Stimulated activated CD4-positive, alpha-beta T cell treated with anti-CD3 and anti-CD28 coated beads, Interleukin-4, amount 100 ng/mL, for 48 hours (primary cell): ENCODE measurements at places on chromosomes 13 and 19.

GRCh38 chr13:33728271-33729037, 89.5 kb upstream of the RFC3 start:
- no peak for DNase-seq

DNA sequence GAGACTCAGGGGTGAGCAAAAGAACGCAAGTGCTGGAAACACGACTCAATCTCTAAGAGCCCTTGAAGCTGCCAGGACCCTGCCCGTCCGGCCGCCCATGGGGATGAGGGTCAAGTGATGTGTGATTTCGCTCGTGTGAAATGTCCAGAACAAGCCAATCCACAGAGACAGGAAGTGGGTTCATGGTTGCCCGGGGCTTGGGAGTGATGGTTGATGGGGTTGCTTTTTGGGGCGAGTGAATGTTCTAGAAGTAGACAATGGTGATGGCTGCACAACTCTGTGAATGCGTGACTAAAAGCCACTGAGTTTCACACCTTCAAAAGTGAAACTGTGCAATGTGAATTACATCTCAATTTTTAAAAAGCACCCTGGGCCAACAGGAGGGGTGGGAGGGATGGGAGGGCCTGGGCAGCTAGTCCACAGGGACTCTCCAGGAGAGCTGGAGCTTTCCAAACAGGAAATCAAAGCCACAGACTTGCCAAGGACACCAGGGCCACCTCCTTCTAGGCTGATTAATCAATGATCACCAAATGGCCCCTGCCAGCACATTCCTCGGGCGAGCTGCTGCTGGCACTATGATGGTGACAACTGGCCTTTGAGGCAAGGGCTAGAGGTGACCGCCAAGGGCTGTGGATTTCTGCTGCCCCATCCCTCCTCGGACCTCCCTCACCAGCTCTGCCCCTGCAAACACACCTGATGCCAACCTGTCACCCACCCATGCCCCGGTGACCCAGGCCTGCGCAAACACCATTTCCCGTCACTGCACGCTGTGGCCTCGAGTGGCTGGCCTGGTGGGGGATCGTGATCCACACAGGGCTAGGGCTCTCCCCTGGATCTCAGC, 14.0 kb downstream of the DPP9 start:
- DNase-seq, result no peak

- DNase-seq, result no peak
Measured at GRCh38 chr13:90675129-90675528, 672.4 kb upstream of the MIR17HG start.

GRCh38 chr19:42275517-42275916, 6.5 kb downstream of the CIC start:
- no peak for DNase-seq

GRCh38 chr13:43036351-43037250, 13.2 kb downstream of the DNAJC15 start:
- no peak for DNase-seq

DNA sequence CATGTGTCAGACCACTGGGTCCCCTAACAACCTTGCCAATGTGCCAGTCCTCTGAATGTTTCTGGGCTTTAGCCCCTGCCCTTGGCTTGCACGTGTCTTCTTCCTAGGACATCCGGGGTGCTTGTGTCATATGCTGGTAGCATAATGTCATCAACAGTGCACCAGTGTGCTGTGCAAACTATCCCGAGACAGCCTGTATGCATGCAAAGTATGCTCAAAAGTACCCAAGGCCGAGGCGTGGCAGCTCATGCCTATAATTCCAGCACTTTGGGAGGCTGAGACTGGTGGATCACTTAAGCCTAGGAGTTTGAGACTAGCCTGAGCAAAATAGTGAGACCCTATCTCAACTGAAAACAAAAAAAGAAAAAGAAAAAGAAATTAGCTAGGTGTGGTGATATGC, 20.8 kb upstream of the C19orf12 start:
- no peak for DNase-seq

DNA sequence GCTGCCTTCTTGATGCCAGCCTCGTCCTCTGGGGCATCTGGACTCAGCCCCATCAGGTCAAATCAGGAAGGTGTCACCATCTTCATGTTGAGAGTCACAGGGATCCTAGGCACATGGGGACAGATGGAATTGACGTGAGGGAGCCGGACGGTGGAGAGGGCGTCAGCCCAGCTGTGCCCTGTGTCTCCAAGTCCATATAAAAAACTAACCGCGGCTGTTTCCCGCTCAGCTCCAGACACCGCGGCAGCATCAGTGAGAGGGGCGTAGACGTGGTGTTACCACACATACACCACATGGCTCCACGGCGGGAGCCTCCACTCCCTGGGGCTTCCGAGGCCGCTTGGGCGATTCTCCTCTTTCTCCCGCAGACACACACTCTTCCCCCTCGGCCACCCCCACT, 5.6 kb upstream of the PRR36 start:
- DNase-seq, result no peak

DNA sequence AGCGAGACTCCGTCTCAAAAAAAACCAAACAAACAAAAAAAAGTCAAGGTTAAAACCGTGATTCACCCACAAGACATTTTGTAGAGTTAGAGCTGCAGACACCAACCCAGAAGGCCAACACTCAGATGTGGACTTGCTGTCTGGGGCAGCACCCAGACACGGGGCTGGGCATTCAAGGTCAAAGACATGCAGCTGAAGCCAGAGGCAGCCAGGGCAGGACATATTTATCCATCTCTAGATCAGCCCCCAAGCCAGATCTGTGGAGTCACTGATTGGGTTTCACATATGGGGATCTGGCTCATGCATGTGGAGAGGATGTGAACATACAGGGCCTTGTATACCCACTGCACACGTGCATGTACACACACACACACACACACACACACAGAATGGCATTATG, 3.6 kb downstream of the KLK15 start:
- no peak for DNase-seq

DNA sequence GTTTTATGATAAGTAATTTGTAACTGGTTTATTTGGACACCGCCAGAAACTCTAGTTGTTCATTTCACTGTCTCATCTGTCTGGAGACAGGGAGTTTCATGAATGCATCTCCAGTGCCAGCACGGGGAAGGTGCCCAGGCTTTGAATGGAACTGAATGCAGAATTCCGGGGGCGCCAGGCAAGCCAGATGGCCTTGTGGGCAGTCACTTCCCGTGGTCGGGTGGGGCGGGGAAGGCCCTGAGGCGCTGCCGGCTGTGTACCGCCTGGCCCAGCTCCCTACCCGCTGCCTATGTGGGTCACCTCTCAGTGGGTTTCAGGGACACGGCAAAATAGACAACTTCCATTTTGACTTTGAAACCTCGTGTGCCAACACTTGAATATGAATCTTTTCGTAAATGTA, 28.8 kb upstream of the MCF2L start:
- DNase-seq, result no peak

- no peak for DNase-seq
Measured at GRCh38 chr13:112904436-112904960, 64.5 kb upstream of the MCF2L start.

- DNase-seq, result no peak
Measured at GRCh38 chr13:27006519-27007161, 165.0 kb downstream of the USP12 start.

DNA sequence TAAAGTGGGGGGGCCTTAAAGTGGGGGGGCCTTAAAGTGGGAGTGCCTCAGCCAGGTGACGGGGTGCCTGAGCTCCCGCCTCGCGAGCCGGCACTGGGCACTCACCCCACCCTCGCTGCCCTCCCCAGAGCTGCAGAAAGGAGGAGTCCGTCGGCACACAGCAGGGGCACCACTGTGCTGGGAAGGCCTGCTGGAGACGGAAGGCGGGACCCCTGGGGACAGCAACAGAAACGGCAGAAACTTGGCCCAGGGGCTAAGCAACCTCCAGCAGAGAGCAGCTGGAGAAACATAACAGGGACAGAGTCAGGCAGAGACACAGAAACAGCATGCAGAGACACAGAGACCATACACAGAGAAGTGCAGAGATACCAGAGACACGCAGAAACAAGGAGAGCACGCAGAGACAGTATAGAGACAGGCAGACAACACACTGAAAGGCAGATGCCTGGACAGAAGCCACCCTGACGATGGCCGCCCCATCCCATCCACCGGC, 7.9 kb downstream of the CFD start:
- no peak for DNase-seq

DNA sequence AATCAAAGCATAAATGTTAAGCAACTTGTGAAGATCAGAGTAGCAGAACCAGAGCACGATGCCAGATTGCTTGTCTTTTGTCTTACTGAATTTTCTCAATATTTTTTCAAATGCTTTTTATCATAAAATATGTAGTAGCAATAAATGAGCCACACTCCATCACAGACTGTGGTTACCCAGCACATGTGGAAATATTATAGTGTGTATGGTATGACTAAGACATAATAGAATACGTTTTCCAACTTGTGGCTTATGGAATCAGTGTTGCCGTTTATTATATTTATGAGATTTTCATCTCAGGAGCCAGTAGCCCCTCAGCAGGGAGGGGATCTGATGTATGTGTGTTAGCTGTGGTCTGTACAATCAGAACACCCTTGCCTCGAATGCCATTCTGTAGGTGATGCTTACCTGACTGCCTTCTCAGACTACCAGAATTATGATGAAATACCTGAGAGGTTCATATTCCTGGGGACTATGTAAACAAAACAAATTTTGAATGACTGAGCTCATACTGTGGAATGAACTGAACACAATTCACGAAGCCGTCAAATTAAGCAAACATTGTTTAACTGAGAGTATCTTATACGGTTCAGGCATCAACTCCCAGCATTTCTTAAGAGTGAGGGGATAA, 1.9 kb downstream of the SCEL start:
- DNase-seq, result no peak

DNA sequence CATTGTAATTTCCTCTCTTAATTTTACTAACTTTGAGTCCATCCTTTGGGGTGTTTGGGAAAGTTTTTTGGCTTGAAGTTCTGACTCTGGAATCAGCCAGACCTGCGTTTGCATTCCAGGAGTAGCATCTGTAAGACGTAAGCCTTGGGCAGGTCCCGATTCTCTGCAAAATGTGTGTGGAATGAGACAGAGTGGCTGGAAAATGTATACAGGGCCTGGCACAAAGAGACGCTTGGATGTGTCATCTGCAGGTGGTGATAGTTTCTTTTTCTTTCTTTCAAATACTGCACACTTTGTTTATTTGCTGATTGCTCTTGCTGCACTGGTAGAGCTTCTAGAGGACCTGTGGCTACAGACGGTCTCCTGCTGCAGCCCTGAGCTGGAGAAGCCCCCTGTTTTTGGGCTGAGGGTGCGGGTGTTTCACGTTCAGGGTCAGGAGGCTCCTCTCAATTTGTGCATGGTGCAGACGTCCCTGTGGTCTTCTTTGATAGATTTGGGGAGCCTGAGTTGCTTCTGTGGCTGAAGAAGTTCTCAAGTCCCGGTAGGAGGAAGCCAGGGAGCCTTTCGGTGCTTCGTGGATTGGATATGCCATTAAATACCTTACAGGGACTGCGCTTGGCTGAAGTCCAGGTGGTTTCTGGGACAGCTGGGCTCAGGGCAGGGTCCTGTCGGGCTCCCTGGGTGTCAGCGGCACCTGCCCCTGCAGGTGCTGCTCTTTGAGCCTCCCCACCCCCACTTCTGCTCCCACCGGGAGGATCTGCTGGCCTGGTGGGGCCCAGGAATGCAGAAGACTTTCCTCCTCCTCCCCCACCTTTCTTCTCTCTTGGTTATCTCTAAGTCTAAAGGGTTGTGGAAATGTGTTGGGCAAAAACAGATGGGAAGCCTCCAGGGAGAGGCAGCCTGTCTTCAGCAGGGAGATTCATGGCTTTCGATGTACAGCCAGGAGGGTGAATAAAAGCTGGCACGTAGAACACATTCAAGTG, 44.0 kb upstream of the GAS6 start:
- no peak for DNase-seq

GRCh38 chr13:41942462-41943094, 18.3 kb downstream of the VWA8 start:
- no peak for DNase-seq

- no peak for DNase-seq
Measured at GRCh38 chr19:51637362-51637978, 7.3 kb upstream of the SIGLEC5 start.

DNA sequence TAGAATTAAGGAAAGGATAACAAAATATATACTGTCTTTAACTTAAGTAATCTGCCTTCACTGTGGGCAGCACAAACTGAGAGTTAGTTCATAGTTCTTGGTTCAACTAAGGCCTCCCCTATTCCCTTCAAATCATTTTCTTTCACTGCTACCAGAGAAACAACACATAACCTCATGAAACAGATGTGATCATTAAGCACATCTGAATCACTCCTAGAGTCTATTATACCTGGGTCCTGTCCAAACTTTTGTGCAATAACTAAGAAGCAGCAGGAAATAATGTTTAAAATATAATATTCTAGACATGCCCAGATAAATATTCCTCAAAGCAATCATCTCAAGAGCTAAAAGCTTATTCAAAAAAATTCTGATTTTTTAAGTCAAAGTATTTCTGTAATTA, 62.9 kb downstream of the ZC3H13 start:
- no peak for DNase-seq

DNA sequence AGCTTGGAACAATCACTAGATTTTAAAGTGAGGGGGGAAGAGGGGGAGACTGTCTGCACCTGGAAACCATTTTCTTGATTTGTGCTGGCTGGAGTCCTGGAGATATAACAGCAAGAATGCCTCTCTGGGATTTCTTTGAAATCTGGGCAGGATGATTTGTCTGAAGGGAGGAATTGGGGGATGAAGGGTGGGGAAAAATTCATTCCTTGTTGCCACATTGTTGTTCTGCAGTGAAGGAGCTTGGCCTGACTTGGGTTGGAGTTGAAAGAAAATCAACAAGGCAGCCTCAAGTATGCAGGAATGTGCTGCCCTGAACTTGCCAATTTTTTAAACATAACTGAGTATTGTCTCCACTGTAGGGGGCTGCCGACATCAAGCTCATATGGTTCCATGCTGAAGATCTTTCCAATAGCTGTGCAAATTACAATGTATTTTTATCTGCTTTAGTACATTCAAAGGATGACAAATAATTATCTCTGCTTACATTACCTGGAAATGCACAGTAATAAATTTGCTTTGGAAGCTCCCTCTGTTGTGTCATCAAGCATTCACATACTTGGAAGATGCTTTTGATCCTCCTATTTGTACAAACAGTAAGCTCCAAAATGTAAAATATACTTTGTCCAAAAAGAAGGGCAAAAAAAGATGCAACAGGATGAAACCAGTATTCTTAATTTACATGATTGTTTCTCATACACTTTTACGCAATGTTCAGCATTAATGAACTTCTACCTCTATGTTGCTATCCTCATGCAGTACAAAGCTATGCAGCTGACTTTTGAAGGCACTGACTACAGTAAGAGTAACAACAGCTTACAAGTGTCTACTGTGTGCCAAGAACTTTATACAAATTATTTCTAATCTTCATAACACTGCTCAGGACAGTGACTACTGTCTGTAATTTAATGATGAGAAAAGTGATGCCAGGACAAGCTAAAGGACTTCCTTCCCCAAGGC, 627.9 kb upstream of the KLF12 start:
- no peak for DNase-seq

- no peak for DNase-seq
Measured at GRCh38 chr13:48686636-48687210, 33.0 kb downstream of the CYSLTR2 start.

GRCh38 chr13:32092496-32092895, 60.9 kb downstream of the FRY start:
- DNase-seq, result no peak
